ENCODE measurements at places on chromosomes 4 and X.
A peak's percentile ranks its signal among the peaks of the same experiment; 100 is the strongest.

- no peak for DNase-seq
Observed at GRCh38 chrX:54721424-54721823, 76.6 kb downstream of the ITIH6 start.

DNA sequence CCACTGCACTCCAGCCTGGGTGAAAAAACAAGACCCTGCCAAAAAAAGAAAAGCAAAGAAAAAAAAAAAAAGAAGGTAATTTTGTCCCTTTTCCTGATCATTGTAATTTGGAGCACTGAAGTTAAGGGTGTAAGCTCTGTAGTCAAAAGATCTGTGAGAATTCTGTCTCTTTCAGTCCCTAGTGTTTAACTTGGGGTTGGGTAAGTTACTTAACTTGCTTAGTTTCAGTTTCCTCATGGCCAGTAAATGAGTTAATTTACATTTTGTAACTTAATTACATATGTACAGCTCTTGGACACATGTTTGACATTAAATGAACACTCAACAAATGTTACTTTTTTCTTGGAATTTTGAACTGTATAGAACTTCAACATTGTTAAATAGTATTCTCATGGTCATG lies 10.9 kb upstream of the UBE2K start:
- DNase-seq: no peak

- DNase-seq: peak; percentile 75
Observed at GRCh38 chr4:140252141-140252741, 98.3 kb upstream of the MAML3 start.

- DNase-seq: no peak
Observed at GRCh38 chrX:150940844-150941495, 42.2 kb upstream of the HMGB3 start.

DNA sequence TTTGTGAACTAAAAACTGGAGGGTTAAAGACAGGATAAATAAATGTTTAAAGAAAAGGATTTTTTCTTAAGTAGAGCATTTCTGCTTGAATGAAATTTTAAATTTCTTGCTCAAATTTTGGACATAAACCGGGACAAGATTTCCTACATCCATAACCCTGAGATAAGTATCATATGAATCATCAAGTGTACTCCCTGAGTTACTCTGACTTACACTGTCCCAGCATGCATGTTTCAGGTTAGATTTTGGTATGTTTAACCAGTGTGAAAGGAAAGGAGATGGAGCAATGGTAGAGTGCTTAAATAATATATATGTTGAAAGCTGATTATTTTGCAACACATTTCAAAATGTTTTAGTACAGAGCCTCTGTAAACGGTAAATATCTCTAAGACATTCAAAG lies 175.2 kb downstream of the ADGRL3 start:
- DNase-seq: no peak

- no peak for DNase-seq
Observed at GRCh38 chr4:112966701-112967488, 82.6 kb upstream of the ANK2 start.

- DNase-seq: no peak
Observed at GRCh38 chrX:25198891-25199290, 183.1 kb upstream of the ARX start.

DNA sequence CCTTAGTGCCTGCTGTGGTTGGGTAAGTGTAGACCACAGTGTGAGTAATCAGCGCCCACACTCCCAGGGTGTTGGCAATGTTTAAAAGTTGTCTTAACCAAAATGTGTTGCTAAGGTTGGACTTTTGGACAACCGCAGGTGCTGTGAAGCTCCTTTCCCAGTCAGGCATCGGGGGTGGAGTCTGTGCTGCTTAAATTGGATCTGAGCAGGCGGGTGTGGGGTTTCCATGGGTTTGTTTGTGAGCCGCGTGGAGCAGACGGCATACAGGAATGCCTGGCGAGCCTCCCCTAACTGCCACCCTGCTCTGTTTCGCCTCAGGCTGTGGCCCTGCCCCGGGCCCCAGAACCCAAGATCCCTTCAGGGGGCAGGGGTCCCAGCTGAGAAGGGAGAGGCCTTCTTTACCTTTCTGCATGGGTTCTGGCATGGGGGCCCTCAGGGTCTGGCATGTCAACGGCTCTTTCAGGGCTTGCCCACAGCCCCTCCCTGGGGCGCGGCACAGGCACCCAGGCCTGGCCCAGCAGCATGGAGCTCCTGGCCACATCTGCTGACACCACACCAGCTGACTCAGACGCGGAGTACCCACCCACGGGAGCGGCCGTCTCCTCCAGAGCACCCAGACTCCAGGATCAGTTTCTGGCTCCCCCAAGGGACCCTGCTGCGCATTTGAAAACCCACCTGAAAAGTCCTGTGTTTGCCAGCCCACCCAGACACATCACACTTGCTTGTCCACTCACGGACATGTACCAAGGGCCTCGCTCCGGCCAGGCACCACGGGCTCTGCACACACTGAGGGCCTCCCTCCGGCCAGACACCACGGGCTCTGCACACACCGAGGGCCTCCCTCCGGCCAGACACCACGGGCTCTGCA lies 5.1 kb upstream of the SPON2 start:
- no peak for DNase-seq

- no peak for DNase-seq
Observed at GRCh38 chr4:24273136-24273535, 311.2 kb downstream of the DHX15 start.

DNA sequence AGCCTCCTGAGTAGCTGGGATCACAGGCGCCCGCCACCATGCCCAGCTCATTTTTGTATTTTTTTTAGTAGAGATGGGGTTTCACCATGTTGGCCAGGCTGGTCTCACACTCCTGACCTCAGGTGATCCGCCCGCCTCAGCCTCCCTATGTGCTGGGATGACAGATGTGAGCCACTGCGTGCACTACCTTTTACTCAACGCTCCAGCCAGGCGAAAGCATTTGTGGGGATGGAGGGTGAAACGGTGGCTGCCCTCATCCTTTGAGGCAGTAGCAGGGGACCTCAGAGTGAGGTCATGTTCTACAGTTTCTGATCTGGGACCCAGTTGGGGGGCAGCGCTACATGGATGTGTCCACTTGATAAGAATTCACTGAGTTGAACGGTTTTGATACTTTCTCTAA lies 65.8 kb upstream of the GPR78 start:
- DNase-seq: no peak

GRCh38 chr4:134216411-134216810 lies 14.8 kb upstream of the PABPC4L start:
- DNase-seq: no peak

- no peak for DNase-seq
Observed at GRCh38 chr4:6794189-6794588, 11.7 kb downstream of the KIAA0232 start.

GRCh38 chr4:137125011-137125410 lies 407.3 kb downstream of the PCDH18 start:
- no peak for DNase-seq

DNA sequence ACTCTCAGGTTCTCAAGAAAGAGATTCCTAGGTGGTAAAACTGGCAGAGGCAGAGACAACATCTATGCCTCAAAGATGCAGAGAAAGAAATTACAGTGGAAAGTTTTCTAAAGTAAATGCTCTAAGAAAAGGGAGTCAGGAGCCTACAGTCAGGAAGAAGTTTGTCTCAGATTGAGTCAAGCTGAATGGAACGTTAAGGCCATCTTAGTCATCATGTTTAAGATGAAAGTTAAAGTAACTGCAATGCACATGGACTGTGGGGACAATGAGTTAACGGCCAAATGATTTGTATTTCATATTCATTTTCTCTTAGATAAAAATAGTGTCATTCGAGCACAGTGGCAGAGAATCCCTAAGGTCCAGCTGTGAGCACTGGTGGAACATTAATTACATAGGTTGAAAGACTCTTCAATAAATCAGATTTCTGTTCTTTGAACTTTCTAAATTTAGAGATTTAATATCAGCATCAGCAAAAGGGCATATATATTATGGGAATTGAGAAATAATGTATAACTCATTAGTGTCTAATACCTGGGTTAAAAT lies 384.6 kb downstream of the DTHD1 start:
- DNase-seq: no peak

DNA sequence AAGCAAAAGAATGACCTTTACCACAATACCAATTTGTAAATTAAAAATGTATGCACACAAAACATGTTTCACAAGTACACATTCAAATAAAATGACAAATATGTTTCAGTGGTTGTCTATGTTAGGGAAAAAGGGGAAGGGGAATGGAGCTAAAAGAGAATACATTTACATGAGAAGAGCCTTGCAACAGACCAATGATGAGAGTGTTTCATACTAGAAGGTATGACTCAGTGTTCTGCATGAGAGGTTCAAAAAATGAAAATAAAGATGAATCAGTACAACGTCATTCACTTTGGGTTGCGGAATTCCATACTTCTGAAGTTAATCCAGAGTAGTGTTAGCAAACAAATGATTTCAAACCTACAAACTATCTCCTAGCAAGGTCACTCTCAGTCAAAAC lies 51.7 kb downstream of the RPGR start:
- DNase-seq: no peak

DNA sequence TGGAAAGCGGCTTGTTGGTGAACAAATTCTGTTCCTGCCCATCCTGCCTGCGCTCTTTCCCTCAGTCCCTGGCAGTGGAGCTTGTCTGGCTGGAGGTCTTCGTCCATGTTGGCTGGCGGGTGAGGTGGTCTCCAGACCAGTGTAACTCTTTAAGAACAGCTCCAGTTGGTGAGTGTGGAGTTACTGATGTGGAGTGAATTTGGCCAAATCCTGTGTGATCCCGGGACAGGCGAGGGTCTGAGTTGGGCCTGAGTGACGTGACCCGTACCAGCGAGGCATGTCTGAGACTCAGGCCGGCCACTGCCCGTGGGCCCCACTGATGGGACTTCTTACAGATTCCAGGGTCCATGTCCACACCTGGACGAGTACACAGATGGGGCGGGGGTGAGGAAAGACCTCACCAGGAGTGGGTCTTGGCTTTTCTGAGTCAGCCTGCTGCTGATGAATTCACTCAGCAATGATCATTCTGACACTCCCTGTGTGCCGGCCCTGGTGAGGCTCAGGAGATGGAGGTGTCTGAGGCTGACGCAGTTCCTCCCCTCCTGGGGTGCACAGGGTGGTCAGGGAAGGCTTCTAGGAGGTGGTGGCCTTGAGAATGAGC lies 45.5 kb downstream of the PSAPL1 start:
- DNase-seq: no peak

DNA sequence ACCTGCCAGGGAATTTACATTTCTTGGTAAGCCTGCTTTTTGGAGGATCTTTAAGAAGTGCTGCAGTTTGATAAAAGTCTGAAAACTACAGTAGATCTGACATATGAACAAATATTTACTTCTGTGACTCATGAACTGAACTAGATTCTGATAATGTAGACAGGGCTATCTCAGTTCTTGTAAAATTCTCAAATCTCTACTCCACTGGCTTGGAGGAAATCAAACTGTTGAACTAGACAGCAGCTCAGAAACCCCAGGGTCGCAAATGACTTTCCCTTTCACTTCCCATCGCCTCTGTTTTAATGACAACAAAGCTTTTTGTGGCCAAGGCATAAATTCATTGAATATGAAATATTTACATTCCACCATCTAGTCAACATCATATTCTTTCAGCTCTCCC lies 15.4 kb upstream of the OCIAD1 start:
- no peak for DNase-seq

DNA sequence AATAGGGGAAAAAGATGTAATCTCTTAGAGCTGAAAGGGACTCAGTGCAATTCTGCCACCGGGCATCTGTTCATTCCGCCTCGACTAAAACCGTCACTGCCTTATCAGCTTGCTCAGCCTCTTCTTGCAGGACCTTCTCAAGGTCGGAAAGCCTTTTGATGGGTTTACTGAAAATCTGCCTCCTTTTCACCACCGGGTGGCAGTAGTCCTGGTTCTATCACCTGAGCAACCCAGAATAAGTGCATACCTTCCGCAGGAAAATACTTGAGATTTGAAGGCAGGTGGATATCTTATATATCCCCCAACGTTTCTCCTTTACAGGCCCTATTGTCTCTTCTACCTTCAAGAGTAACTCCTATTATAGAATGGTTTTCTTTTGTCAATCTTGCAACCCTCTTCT lies 103.4 kb upstream of the PAK3 start:
- no peak for DNase-seq

GRCh38 chr4:61772126-61772525 lies 572.0 kb downstream of the ADGRL3 start:
- no peak for DNase-seq

DNA sequence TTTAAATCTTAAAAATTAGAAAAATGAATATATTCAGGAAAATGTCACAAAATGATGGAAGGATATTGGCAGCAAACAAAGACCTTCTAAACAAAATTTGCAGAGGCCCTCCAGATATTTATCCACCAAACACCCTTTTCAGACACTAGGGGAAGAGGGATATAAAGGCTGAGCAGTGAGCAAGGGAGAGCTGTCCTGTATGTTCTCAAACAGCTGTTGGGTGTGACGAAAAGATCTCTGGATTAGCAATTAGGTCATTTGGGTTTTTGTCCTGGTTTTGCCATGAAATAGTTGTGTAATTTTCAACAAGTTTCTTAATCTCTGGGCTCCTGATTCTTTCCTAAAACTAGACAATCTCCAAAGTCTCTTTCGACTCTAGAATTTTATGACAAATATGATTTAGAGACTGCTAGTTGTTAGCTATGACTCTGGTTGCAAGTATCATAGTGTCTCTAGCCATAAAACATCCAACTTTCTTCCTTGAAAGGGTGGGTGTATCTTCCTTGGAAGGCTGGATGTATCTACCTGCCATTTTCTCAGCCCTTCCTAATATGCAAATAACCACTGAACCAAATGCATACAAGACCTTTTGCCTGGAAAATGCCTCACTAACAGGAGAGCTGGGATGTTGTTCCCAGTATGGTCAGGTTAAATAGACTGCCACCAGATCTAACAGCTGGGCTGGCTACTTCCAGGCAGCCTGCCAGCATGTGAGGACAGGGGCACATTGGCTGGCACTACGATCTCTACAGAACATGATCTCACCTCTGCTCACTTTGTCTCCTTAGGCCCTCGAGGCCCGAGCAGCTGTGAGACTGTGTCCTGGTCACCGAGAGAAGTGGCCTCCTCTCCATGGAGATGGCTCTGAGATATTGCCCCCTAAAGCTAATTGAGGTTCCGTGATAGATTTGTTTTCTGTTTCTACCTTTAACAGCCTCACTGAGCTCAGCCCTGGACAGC lies 225.5 kb upstream of the JADE1 start:
- DNase-seq: no peak

- no peak for DNase-seq
Observed at GRCh38 chr4:181541396-181541795, 701.8 kb upstream of the TENM3 start.

GRCh38 chr4:35342833-35343232 lies 901.5 kb downstream of the ARAP2 start:
- no peak for DNase-seq

GRCh38 chr4:77859256-77859655 lies 3.4 kb upstream of the MRPL1 start:
- no peak for DNase-seq

DNA sequence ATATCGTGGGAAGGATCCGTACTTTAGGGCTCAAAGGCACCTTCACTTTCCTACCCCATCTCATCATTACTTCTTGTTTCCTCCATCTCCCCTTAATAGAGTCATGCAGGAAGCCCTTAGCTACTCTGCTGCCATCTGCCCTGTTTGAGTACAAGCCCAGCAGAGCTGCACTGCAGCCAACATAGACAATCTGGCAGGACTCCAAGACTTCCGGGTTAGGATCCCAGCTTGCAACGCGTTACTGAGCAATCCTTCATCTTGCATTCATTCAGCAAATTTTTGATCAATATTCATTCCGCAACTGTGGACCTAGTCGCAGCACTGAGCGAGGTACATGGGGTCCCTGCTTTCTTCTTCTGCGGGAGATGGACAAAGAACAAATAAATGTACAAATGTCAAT lies 344.9 kb downstream of the BCOR start:
- DNase-seq: peak; percentile 93

All from NCI-H1694 (cell line).